Karpas-422 (cell line): ENCODE measurements at places on chromosomes 16 and 17. TPM values are rescaled to one million over a fixed set of nuclear protein-coding genes. Genes with fewer than 3 reads are reported as not detected.

DNA sequence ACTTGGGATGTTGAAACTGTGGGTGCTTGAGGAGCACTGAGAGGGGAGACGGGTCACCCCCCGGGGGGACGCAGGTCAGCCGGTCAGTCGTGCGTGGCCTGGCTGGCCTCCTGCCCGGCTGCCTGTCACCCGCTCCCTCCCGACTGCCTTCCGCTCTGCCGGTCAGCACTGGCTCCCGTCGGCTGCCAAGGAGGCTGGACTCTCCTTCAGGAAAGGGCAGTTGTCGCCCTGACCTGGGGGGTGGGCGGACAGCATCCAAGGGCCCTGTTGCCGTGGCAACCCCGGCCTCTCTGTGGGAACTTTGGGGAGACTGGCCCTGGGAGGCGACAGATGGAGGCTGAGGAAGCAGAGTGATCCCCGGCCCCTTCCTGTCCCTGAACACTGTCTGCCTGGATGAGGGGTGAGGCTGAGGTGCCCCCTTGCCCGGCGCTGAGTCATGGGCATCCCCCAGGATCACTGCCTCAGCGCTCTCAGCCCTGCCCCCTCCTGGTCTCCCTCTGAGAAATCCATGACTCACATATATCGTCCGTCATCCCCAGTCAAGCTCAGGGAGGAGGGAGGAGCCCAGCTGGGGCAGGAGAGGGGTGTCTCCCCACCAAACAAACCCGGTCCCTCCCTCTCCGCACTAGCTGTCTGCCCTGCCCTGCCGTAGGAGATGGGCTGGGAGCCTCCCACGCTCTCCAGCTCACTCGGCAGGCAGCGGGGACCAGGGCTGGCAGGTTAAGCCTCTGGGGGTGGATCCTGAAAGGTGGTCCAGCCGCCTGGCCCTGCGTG, at the start of gene ADGRG1:
ADGRG1 (plus strand) TSS at position 623 of the 774 bp plus-strand sequence. CDS start 21,658 bp downstream, outside the sequence.
- H3K36me3 ChIP-seq, result no peaks in the 10 kb centered on the region
- DNase-seq, result no peak
- no peaks in the 10 kb centered on the region for H3K27me3 ChIP-seq
- H3K4me3 ChIP-seq, result no peak within 1 kb of the TSS
- H3K4me1 ChIP-seq, result no peaks in the 10 kb centered on the region
- H3K27ac ChIP-seq, result no peak within 1 kb of the TSS

PIRT gene
- total RNA-seq, result not detected in 2 replicates

GRCh38 chr17:34201225-34201624, 53.9 kb upstream of the CCL2 start:
- no peaks in the 10 kb centered on the region for H3K4me1 ChIP-seq
- H3K27me3 ChIP-seq, result no peaks in the 10 kb centered on the region
- H3K36me3 ChIP-seq, result no peaks in the 10 kb centered on the region
- no peak overlapping the region for H3K27ac ChIP-seq
- DNase-seq, result no peak

DNA sequence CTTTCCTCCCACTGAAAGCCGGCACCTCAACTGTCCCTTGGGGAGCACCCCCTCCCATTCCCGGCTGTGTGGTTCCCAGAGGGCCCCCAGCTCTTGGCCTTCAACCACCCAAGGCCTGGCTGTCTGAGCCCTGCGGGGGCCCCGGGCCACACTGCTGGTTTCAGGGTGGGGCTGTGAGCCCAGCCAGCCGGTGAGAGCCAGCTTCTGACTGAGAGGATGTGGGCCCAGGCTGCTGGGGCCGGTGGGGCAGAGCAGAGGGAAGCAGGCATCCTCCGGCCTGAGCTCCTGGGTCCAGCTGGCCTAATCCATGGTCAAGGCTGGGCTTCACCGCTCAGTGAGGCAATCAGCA, 875 bp upstream of the LGALS3BP start:
- no peaks in the 10 kb centered on the region for H3K36me3 ChIP-seq
- no peak overlapping the region for H3K4me3 ChIP-seq
- H3K27ac ChIP-seq, result no peak overlapping the region
- H3K27me3 ChIP-seq, result no peaks in the 10 kb centered on the region

GUCY2D gene
- total RNA-seq, result not detected in 2 replicates

- no peaks in the 10 kb centered on the region for H3K4me1 ChIP-seq
- H3K36me3 ChIP-seq, result no peaks in the 10 kb centered on the region
- no peaks in the 10 kb centered on the region for H3K27me3 ChIP-seq
- no peak overlapping the region for H3K27ac ChIP-seq
Observed at GRCh38 chr17:60538726-60539125, 12.7 kb upstream of the APPBP2 start.

DNA sequence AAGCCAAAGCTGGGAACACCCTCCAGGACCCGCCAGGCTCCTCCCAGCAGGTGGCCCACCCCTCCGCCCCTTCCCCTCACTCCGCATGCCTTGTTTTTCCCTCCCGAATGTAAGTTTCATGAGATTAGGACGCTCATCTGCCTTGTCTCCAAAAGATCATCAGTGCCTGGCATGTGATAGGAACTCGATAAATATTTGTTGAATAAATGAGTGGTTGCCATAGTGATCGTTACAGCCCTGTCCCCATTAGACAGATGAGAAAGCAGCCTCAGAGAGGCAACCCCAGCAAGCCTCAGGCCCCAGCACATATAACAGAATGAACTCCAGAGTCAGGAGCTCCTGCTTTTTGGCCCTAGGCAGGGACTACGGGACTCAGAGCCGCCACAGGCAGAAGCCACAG, 5.0 kb downstream of the CAMKK1 start:
- H3K4me1 ChIP-seq, result peaks cover 30% of the 10 kb centered on the region
- H3K27ac ChIP-seq, result no peak overlapping the region
- no peaks in the 10 kb centered on the region for H3K27me3 ChIP-seq
- peak; percentile 54 for DNase-seq
- H3K4me3 ChIP-seq, result no peak overlapping the region

SPAG7 gene
- 24.6 and 40.7 TPM in 2 replicates for total RNA-seq

DNA sequence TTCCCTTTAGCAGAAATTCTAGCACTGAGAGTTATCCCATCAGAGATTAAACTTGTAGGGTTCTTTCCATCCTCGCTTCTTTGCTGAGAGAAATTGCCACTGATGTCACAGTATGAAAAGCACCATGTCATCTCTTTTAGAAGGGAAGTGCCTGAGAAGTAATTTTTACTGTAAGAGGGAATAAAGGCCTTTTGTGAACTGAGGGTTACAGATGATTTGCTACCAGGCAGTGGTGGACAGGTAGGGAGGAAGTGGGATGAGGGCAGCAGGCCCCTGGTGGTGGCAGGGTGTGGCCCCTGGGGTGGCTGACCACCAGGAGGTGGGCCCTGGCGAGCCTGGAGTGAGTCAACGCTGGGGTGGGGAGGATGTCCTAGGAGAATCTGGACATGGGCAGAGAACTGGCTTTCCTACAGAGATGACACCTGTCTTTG, 6.4 kb upstream of the MILR1 start:
- no peak overlapping the region for H3K4me3 ChIP-seq
- H3K36me3 ChIP-seq, result no peaks in the 10 kb centered on the region
- DNase-seq, result no peak
- no peaks in the 10 kb centered on the region for H3K4me1 ChIP-seq

DNA sequence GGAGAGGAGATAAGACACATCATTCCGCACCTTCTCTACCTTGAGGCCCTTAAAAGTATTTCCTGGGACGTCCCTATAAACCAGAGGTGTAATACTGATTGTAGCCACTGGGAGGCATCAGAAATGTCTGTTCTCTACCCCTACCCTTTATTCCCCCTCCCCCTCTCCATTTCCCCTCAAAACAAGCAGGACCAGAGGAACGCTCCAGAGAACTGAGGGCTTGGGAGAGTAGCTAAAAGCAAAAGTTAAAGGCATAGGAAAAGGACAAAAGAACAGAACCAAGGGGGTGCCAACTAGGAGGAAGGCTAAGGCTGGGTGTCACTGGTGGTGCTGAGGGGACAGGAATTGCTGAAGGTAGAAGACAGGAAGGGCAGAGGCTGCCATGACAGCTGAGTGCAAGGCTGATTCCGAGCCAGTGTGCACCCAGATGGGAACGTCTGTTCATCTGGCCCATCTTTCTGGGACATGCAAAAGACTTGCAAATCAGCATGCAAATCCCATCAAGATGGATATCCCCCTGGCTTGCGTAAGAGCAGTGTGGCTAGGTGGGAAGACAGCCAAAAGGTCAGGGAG, 6.7 kb downstream of the CAMTA2 start:
- peak overlapping the region; percentile 84 for H3K27ac ChIP-seq
- H3K4me3 ChIP-seq, result peak overlapping the region; percentile 38; the same call in 1 of the 2 replicates
- H3K36me3 ChIP-seq, result peaks cover 25% of the 10 kb centered on the region; the same call in 1 of the 2 replicates
- H3K27me3 ChIP-seq, result no peaks in the 10 kb centered on the region
- peak; percentile 89 for DNase-seq
- H3K4me1 ChIP-seq, result peaks cover 40% of the 10 kb centered on the region

TERB1 gene
- not detected in 2 replicates for total RNA-seq

COX6A2 gene
- not detected in 2 replicates for total RNA-seq

TBC1D3B gene
- 0.63 and 3.6 TPM in 2 replicates for total RNA-seq

DNA sequence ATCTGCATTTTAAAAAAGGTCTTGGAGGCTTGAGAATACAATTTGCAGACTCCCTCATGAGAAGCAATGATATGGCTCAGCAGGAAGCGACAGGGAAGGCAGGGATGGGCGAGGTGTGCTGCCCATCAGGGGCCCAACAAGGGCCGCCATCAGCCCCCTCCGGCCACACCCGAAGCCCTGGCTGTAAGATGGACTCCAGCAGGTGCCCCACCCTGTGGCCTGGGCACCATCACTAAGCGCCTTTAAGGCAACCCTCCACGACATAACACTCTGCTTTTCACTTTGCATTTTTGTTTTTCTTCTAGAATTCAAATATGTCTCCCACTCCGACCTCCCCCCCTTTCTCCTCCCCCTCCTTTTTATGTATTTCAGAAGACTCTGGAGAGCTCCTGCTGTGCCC, 52.2 kb upstream of the RCVRN start:
- no peaks in the 10 kb centered on the region for H3K27me3 ChIP-seq
- no peak overlapping the region for H3K27ac ChIP-seq
- no peak for DNase-seq
- H3K4me1 ChIP-seq, result peaks cover 84% of the 10 kb centered on the region
- peaks cover 13% of the 10 kb centered on the region for H3K36me3 ChIP-seq
- H3K4me3 ChIP-seq, result no peak overlapping the region

- peak; percentile 94 for DNase-seq
- peaks cover 3% of the 10 kb centered on the region; the same call in 1 of the 2 replicates for H3K36me3 ChIP-seq
- no peaks in the 10 kb centered on the region for H3K27me3 ChIP-seq
- peak overlapping the region; percentile 50 for H3K4me3 ChIP-seq
Observed at GRCh38 chr17:69654981-69655855, 240.7 kb downstream of the MAP2K6 start.

PLEKHH3 gene
- total RNA-seq, result 6.7 and 7.0 TPM in 2 replicates

DNA sequence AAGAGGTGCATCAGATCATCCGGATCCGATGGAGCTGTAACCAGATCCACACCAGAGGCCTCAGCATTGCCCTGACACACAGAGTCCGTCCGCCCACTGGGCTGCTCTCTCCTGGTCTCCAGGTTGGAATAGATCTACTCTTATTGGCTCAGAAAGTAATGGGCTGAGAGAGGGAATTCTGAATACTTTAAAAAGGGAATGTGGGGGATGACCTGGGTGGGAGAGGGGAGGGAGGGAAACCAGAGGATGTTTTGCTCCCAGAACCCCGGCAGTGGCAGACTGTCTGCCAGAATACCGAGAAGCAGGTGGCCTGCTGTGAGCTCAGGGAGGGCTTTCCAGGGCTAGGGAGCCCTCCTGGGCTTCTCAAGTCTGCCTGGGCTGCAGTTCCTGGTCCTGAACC, 126.5 kb downstream of the ENGASE start:
- no peaks in the 10 kb centered on the region for H3K27me3 ChIP-seq
- no peak for DNase-seq
- H3K36me3 ChIP-seq, result no peaks in the 10 kb centered on the region

GRCh38 chr17:27218719-27219488, 75.0 kb upstream of the WSB1 start:
- DNase-seq, result no peak
- H3K4me3 ChIP-seq, result no peak overlapping the region
- peaks cover 19% of the 10 kb centered on the region for H3K4me1 ChIP-seq
- H3K36me3 ChIP-seq, result no peaks in the 10 kb centered on the region

HSD17B2 gene
- not detected in 2 replicates for total RNA-seq

SLFN14 gene
- 0.11 TPM in 1 of 2 replicates, not detected in the other for total RNA-seq

DNA sequence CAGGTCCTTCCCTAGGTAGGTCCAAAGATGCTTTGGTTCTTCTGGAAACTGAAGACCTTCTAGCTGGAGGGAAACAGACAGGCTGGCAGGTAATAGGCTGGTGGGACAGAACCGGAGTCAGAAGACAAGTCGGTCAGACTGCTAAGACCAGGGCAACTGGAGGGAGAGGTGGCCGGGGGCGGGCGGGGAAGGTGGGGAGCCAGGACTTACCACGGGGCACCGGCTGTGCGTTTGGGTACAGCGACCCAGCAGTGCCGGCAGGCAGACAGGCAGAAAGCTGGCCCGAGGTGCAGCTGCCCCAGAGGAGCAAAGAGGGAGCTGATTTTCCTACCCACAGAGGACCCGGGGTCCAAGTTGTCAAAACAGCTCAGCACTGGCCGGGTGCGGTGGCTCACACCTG, 575 bp downstream of the SLC52A1 start:
- H3K4me1 ChIP-seq, result peaks cover 4% of the 10 kb centered on the region
- H3K36me3 ChIP-seq, result no peaks in the 10 kb centered on the region
- no peak overlapping the region for H3K4me3 ChIP-seq
- DNase-seq, result no peak

SNX20 gene
- total RNA-seq, result 10.2 and 15.4 TPM in 2 replicates

DNA sequence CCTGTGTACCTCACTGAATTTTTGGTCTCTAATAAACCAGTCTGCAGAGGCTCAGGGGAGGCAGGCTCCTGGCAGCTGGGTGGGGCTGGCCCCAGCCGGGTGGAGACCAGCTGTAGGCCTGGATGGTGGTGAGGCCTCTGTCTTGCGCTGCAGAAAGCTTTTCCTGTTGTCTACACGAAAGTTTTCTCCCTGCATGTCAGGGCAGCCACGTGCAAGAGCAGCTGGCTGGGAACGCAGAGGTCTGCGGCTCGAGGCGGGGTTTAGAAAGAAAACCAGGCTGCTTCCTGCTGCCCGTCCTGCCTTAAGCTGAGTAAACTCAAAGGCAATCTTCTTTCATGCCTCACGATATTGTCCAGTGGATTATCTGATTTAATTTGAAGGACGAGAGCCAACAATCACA, 2.4 kb downstream of the SERPINF1 start:
- no peak for DNase-seq
- peaks cover 16% of the 10 kb centered on the region for H3K4me1 ChIP-seq
- H3K27ac ChIP-seq, result no peak overlapping the region
- H3K27me3 ChIP-seq, result no peaks in the 10 kb centered on the region
- H3K4me3 ChIP-seq, result no peak overlapping the region

DNA sequence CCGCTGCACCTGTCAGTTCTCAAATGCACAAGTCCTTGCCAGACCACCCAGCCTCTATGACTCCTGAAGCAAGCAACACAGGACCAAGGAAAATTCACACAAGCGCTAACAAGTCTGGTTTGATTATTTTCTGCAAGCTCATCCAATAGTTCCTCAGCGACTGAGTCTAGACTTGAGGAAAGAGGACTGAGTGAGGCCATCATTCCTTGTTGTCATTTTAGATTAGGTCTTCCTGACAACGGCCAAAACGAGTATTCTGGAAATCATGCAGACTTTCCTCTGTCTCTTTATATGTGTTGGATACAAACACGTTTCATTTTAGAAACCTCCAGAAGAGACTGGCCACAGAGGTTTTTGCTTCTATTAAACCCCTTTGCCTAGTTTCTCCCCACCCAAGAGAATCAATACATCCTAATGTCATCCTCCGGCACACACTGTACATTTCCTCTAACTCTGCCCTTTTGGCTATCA, 561 bp downstream of the CCDC47 start:
- peak; percentile 56 for DNase-seq
- no peaks in the 10 kb centered on the region for H3K27me3 ChIP-seq
- peaks cover 31% of the 10 kb centered on the region for H3K36me3 ChIP-seq
- peak overlapping the region; percentile 88 for H3K4me3 ChIP-seq
